ENCODE measurements at places on chromosomes 6 and 20.

- DNase-seq = no peak
Observed at GRCh38 chr6:80196906-80197305, 90.4 kb downstream of the BCKDHB start.

DNA sequence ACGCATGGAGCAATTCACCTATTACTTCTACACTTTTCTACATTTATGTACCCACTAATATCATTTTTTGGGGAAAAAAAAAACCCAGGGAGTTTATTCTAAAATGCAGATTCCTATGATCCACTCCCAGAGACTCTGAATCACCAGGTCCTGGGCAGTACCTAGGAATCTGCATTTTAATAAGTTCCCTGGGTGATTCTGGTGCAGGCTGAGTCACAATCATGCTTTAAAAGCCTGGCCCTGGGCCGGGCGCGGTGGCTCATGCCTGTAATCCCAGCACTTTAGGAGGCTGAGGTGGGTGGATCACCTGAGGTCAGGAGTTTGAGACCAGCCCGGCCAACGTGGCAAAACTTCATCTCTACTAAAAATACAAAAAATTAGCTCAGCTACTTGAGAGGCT is 43.3 kb upstream of the MLN start:
- no peak for DNase-seq

DNA sequence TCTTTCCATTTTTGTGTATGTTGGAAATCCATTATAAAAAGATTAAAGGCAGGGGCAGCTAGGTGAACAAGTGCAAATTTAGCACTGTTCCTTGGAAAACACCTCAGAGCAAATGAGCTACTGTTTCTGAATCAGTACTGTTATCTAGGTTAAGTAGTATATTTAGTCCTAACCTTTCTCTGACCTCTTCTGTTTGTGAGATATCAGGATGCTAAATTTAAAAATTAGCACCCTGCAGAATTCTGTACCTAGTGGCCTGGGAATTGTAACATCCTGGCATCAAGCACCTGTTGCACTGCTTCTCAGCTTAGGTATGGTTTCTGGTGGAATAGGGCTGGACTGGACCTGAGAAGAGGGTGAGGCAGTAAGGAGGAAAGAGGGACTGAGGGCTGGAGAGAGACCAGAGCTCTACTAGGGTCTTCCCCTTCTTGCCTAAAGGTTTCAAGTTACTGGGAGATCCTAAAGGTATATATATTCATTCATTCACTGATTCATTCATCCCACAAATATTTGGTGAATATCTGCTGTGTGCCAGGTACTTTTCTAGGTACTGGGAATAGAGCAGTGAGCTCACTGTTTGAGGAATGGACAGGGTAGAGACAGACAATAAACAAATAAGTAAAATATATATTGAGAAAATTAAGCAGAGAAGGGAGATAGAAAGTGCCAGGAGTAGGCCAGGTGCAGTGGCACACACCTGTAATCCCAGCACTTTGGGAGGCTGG is 5.2 kb downstream of the ZNF76 start:
- no peak for DNase-seq

DNA sequence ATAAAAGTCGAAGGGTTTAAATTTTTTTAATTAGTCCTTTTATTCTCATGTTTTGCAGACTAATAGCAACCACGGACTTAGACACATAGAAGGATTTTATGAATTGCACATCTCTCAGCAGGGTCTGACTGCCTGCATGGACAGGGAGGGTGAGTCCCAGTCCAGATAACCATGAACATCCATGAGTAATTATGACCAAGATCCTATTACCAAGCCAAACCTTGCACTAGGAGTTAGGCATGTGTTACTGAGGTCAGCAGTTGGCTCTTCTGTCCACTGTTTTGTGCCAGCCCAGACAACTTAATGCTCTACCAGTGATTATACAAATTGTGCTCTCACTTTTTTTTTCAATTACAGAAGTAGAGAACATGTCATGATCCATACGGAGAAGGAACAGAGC is 211.2 kb downstream of the MAFB start:
- DNase-seq = no peak

GRCh38 chr6:14645841-14646240 is 528.3 kb downstream of the CD83 start:
- no peak for DNase-seq

- no peak for DNase-seq
Observed at GRCh38 chr6:150177952-150178520, 35.2 kb downstream of the PPP1R14C start.

DNA sequence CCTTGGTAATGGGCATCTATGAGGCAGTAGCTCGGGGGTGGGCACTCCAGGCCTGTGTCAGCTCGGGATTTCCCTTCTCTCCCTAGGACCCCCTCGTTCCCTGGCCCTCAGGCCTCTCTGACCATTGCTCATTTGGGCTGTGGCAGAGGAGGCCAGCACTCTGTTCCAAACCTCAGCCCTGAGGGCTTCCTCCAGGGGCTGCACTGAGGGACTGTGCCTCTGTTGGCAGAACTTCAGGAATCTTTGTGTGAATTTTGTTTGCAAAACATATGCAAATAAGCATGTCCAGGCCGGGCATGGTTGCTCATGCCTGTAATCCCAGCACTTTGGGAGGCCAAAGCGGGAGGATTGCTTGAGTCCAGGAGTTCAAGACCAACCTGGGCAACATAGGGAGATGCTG is 11.0 kb downstream of the PACSIN1 start:
- DNase-seq = no peak

- DNase-seq = no peak
Observed at GRCh38 chr20:57195469-57196100, 70.9 kb downstream of the BMP7 start.

All from GM13976 (cell line).